ENCODE measurements at places on chromosomes 3 and 15. TPM values are rescaled to one million over a fixed set of nuclear protein-coding genes. Genes with fewer than 3 reads are reported as not detected.

Gene ZDHHC23
- total RNA-seq = 0.97 TPM

Gene WDR5B
- total RNA-seq = 7.5 TPM

Gene NPAP1
- not detected for total RNA-seq

Gene TIGIT
- not detected for total RNA-seq

Gene AADACL2
- total RNA-seq = not detected

Gene GOLGA6L9
- 1.6 TPM for total RNA-seq

Gene CDCP1
- 31.5 TPM for total RNA-seq

Gene EFHB
- total RNA-seq = under 0.01 TPM

Gene MB21D2
- total RNA-seq = 11.8 TPM

Gene IMPG2
- total RNA-seq = 0.73 TPM

Gene OR5H1
- not detected for total RNA-seq

Gene HRH1
- total RNA-seq = 4.7 TPM

Gene TRPM1
- total RNA-seq = not detected

Gene ANXA2
- 2,938 TPM for total RNA-seq

Gene MINAR1
- 7.1 TPM for total RNA-seq

Gene C3orf70
- total RNA-seq = 1.3 TPM

Gene LYZL4
- not detected for total RNA-seq

Gene PPP1R14D
- not detected for total RNA-seq

Gene RBPMS2
- total RNA-seq = not detected

Gene ELL3
- total RNA-seq = 3.6 TPM

Gene ST3GAL6
- 1.3 TPM for total RNA-seq

Gene SPESP1
- total RNA-seq = 5.0 TPM

Gene MORC1
- not detected for total RNA-seq

Gene ARPP21
- total RNA-seq = not detected

Gene KBTBD12
- total RNA-seq = not detected

Gene C3orf49
- not detected for total RNA-seq

Gene MESP2
- 0.32 TPM for total RNA-seq

Gene DHFR2
- total RNA-seq = 5.0 TPM

Gene KNG1
- total RNA-seq = not detected

Gene RASGRP1
- 0.24 TPM for total RNA-seq

Gene GOLGA6D
- total RNA-seq = not detected

Gene CATSPER2
- total RNA-seq = 0.65 TPM

Gene ANKRD34C
- not detected for total RNA-seq

Gene ARGFX
- total RNA-seq = not detected

Gene CFAP92
- not detected for total RNA-seq

Gene LEKR1
- total RNA-seq = 0.81 TPM

Gene C15orf62
- total RNA-seq = 0.12 TPM

Gene ATXN7
- 19.8 TPM for total RNA-seq

Gene EEF1AKMT4
- total RNA-seq = 4.7 TPM

Gene ECE2
- total RNA-seq = not detected

Gene TGM5
- total RNA-seq = not detected

Gene CD96
- not detected for total RNA-seq

Gene PLA2G4E
- not detected for total RNA-seq

Gene CDHR4
- total RNA-seq = not detected

Gene LEO1
- 14.1 TPM for total RNA-seq

Gene TM4SF1
- total RNA-seq = 1.3 TPM

Gene UROC1
- not detected for total RNA-seq

Gene IGSF10
- 58.1 TPM for total RNA-seq

Gene RTP4
- total RNA-seq = 2.8 TPM

Gene CMTM8
- 0.16 TPM for total RNA-seq

Gene SCN11A
- total RNA-seq = under 0.01 TPM

Gene GRM2
- under 0.01 TPM for total RNA-seq
